Myocyte (in vitro differentiated cells): ENCODE measurements at places on chromosomes 3 and 15. TPM values are rescaled to one million over a fixed set of nuclear protein-coding genes. Genes with fewer than 3 reads are reported as not detected.

- no peak for DNase-seq
Measured at GRCh38 chr3:122996038-122996580, 31.5 kb downstream of the SEMA5B start.

GRCh38 chr3:169923189-169923588, 11.8 kb downstream of the SAMD7 start:
- peak; percentile 12 for DNase-seq

GRCh38 chr3:137588871-137589270, 175.2 kb upstream of the SOX14 start:
- DNase-seq: no peak

Gene GAP43
- total RNA-seq: 0.16 TPM in 2 replicates

GRCh38 chr3:43959498-43960447, 269.0 kb downstream of the ABHD5 start:
- DNase-seq: peak; percentile 49

Gene PTH1R
- 5.6 and 5.7 TPM in 2 replicates for total RNA-seq

- DNase-seq: no peak
Measured at GRCh38 chr3:174413062-174413912, 445.8 kb upstream of the NAALADL2 start.

DNA sequence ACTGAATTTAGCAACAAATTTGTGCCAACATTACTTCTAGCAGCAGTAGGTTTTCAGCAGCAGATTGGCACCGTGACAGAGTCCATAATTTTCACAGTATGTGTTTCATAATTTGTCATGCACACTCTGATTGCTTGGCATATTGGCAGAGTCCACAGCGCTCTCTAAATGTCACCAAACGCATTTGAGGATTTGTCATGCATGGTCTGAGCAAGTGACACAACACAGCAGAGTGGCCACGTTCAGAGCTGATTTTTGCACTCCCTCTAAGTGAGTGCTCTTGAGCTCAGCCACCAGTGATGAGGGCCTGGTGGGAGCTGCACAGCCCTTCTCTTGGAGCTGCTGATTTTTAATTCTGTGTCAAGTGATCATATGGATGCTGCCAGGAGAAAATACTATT, 1270.8 kb downstream of the ROBO1 start:
- DNase-seq: no peak

Gene ECE2
- total RNA-seq: not detected in 2 replicates

DNA sequence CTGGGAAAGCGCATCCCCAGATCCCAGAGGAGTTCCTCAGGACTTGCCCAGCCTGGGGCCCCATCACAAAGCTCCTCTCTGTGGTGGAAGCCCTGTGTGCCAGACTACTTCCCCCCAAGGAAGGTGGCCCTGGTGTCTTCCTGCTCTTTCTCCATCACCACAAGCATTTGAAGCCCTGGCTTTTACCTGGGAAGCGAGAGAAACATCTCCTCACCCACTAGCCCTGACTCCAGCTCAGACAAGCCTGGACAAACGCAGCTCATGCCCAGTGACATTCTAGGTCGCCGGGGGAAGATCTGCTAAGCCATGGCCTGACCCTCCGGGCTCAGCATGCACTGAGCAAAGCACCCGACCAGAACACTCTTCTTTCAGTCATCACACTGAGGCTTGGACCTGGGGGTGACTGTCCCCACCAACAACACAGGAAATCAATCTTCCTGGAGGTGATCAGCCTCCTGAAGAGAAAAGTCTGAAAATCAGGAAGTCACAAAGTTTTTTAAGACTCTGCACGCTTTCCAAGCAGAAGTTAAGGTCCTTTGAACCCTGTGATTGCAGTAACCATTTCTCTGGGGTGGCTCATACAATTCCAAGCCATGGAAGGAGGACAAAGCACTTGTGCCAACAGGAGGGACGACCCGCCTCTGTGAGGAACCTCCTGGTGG, 40.8 kb downstream of the KLHL25 start:
- DNase-seq: no peak

GRCh38 chr3:136255672-136256406, 5.7 kb downstream of the PCCB start:
- DNase-seq: no peak

Gene ITIH4
- 5.0 and 5.4 TPM in 2 replicates for total RNA-seq

DNA sequence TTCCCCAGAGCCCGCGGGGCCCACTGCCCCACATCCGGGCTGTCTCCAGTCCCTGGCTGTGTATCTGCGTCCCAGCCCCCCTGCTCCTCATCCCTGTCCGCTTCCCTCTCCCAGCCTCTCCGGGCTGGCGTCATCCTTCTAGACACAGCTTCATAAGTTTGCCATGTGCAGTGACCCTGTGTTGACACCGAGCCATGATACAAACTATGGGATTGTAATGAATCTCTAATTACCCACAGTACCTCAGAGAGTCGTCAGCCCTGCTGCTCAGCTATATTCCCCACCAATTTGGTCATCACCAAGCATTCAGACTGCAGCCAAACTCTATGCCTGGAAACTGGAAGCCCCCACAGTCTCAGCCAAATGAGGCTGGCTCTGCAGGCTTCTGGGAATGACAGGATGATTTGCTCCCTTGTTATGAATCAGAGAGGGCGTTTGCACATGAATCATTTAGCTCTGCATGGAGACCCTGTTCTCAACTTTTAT, 466.1 kb upstream of the ATP11B start:
- peak; percentile 15 for DNase-seq

DNA sequence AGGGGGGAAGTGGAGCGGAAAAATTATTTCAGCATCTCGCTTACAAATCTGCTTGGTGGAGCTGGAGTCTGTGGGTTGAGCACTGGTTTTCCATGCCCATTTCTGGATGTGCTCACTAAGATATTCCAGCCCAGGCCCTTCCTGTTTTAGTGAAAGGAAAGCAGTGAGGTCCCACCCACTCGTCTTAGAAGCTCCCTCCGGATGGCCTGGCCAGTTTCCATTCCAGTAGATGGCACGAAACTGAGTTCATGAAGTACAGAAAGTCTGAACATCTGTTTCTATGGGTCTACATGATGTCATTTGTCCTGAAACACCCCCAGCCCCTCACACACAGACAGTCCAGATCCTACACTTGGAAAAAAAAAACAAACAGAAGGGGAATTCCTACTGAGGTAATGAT, 31.9 kb upstream of the THSD4 start:
- DNase-seq: peak; percentile 41

- DNase-seq: peak; percentile 51
Measured at GRCh38 chr3:127959873-127960272, 44.8 kb downstream of the KBTBD12 start.

- no peak for DNase-seq
Measured at GRCh38 chr3:59654123-59654479, 604.3 kb upstream of the CFAP20DC start.

GRCh38 chr15:91318516-91318915, 218.5 kb downstream of the SV2B start:
- no peak for DNase-seq

DNA sequence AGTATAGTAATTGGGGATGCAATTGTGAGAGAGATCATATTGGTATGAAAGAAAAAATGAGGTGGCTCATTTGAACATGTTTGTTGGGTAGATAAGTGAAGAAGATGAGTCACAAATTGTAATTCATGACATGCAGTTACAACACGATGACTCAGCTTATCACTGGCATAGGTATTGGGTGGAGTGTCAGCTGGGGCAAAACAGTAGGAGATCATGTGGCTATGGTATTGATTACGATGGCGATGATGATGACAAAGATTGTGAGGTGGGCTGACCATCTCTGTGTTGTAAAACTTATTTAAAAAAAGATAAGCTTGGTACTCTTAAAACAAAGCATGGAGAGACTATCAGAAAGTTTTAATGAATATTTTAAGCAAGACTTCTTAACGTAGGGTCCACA, 11.6 kb upstream of the DPH6 start:
- peak; percentile 24 for DNase-seq

Gene DCLK3
- total RNA-seq: not detected in 2 replicates

DNA sequence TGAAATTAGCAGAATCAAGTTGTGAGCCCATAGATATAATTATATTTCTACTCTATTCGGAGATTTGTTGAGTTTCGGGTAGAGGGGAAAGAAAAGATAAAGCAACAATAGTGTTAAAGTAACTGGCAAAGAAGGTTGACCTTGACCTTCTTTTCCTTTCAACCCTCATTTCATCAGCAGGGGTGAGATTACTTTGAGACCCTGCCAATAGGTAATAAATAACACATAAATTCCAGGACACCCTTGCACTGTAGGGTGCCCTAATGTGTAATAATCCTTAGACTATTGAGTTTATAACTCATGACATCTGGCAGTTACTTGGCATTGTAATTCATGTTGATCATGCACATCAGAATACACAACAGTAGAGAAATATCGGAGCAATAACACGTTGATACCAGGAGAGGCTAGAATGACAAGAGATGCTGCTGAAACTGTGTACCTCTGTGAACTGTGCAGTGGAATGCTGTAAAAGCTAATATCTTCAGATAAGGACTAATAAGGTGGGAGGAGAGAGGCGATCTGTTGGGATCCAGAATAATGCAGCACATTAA, 426.7 kb downstream of the ROBO2 start:
- DNase-seq: no peak

GRCh38 chr15:38042707-38043445, 108.4 kb downstream of the TMCO5A start:
- DNase-seq: no peak

GRCh38 chr3:25621087-25621486, 43.6 kb downstream of the TOP2B start:
- no peak for DNase-seq

Gene CTXN2
- total RNA-seq: not detected in 2 replicates

DNA sequence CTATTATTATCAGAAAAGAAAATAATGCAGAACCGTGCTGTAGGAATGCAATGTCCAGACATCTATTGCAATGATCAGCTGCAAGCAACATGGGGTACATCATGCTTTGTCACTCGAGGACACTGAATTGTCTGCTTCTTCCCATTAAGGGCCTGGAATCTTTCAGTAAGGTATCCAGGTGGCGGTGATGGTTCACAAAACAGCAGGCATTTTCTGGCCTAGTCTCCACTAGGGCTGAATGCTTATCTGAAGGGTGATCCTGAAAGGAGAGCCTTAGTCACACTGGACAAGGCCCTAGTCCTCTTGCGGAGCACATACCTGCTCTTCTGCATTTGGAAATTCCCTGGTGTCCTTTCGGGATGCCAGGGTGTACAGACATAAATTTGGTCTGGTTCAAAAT, 21.2 kb downstream of the ITPR1 start:
- DNase-seq: no peak

DNA sequence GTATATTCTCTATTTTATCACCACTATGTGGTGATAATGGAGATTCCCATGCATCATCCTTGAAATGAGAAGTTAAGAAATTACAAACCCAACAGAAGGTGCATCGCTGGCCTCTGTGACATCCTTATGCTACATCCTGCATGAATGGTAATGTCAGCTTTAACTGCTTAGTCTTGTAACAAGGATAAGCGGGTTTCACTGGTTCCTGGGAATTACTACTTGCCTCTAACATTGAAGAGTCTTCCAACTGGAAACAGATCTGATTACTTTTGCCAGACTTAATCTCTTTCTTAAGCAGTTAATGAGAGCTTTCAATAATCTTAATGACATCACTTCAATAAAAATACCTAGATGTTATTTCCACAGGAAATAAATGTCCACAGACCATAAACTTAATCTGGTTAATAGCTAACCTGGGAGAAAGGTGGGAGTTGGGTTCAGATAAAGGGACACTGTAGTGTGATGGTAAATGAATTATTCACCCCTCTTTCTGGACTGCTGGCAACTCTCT, 44.0 kb downstream of the FMN1 start:
- DNase-seq: no peak

DNA sequence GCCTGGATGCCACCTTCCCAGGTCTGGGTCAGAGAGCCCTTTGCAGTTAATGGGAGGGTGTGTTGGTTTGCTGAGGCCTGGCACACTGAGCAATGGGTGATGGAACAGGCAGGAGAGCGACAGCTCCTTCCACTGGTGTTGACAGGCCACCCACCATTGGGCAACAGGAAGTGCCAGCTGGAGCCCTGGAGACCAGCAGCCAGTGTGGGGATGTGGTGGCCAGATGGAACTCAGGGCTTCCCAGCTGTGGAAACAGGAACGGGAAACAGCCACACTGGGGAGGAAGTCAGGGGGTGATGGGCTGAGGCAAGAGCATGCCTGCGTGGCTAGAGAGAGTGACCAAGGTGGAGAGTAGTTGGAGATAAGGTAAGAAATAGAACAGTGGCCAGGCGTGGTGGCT, 9.3 kb downstream of the PSTPIP1 start:
- DNase-seq: no peak

DNA sequence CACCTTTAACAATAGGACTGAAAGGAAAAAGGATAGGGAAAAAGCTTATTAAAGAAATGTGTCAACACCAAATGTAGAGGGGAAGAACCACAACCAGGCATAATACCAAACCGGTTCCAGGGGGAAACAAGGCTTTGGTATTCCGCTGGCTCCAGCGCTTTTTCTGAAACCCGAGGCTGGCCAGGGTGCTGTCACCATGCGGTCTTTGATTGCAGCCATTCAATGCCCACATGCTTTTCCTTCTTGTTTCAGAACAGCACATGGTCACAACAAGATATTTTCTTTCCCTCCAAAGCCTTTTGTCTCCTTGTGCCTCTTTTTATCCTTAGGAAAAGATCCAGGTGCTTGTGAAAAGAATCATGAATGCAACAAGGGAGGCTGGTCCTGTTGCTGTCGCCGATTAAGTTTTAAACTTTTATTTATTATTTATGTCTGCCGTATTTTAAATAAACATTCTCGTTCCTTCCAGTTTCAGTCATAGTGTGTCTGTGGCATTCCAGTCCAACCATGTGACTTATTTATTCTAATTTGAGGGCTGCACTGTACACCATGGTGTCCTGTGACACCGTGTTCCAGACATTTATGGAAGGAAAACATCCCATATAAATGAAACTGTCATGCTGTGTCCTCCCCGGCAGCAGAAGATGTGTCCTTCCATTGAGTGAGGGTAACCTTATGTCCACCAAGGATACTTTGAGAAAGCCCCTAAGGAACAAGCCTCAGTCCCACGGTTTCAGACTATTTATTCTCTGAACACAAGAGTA, 41.1 kb downstream of the CCK start:
- DNase-seq: peak; percentile 36

Gene AGTR1
- 5.6 and 7.1 TPM in 2 replicates for total RNA-seq

Gene RLBP1
- not detected in 2 replicates for total RNA-seq

- DNase-seq: no peak
Measured at GRCh38 chr15:57726411-57726810, 19.9 kb downstream of the POLR2M start.

Gene DNASE1L3
- not detected in 2 replicates for total RNA-seq

- peak; percentile 81 for DNase-seq
Measured at GRCh38 chr3:37779289-37780152, 82.2 kb upstream of the CTDSPL start.

- peak; percentile 86 for DNase-seq
Measured at GRCh38 chr3:140093742-140094141, 158.8 kb downstream of the CLSTN2 start.

GRCh38 chr15:78432664-78433063, 5.4 kb upstream of the IREB2 start:
- DNase-seq: no peak

Gene FAN1
- total RNA-seq: 22.7 and 27.5 TPM in 2 replicates

- no peak for DNase-seq
Measured at GRCh38 chr15:35720019-35720418, 174.1 kb upstream of the DPH6 start.

DNA sequence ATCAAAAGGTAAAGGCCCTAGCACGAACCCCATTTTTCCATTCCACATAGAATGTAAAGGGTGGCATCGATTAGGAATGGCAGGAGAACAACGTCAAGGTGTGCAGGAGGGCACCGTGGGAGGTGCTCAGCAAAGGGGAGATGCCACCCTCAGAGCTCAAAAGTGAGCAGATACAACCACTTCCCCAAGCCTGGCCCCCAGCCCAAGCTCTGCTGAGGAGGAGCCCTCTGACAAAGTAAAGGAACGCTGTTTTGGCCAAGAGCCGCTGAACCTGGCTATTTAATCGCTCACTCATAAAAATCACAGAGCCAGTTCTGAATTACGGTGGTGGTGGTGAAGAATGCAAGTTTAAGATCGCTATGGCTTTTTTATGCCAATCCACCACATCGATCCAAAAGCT, 12.4 kb downstream of the GNB5 start:
- DNase-seq: no peak
